ENCODE measurements at places on chromosomes 5 and 9.

GRCh38 chr5:31563216-31563615 lies 31.1 kb downstream of the C5orf22 start:
- DNase-seq, result no peak

DNA sequence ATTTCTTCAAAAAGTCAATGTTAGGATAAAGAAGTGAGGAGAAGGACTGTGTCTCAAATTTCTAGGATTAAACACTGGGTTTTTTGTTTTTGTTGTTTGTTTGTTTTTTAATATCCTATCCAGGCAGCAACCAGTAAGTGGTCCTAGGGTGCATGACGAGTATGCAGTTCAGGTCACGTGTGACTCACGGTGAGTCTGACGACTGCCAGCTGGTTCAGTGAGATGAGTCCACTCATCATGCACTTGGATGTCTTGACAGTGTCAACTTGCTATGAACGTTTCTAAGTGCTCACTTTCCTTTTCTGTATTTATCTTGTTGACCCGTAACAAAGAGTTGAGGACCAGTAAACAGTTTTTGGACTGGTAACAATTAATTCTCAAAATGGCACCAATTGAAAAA lies 32.7 kb downstream of the ATG10 start:
- DNase-seq, result no peak

DNA sequence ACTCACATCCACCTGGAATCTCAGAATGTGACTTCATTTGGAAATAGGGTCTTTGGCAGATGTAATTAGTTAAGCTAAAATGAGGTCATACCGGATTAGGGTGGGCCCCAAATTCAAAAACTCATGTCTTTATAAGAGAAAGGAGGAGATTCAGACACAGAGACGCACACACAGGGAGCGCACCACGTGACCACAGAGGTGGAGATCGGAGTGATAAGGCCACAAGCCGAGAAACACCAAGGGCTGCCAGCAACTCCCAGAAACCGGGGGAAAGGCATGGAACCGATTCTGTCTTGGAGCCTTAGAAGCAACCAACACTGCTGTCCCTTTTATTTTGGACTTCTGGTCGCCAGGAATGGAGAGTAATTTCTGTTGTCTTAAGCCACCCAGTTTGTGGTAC lies 31.8 kb upstream of the LMX1B start:
- no peak for DNase-seq

DNA sequence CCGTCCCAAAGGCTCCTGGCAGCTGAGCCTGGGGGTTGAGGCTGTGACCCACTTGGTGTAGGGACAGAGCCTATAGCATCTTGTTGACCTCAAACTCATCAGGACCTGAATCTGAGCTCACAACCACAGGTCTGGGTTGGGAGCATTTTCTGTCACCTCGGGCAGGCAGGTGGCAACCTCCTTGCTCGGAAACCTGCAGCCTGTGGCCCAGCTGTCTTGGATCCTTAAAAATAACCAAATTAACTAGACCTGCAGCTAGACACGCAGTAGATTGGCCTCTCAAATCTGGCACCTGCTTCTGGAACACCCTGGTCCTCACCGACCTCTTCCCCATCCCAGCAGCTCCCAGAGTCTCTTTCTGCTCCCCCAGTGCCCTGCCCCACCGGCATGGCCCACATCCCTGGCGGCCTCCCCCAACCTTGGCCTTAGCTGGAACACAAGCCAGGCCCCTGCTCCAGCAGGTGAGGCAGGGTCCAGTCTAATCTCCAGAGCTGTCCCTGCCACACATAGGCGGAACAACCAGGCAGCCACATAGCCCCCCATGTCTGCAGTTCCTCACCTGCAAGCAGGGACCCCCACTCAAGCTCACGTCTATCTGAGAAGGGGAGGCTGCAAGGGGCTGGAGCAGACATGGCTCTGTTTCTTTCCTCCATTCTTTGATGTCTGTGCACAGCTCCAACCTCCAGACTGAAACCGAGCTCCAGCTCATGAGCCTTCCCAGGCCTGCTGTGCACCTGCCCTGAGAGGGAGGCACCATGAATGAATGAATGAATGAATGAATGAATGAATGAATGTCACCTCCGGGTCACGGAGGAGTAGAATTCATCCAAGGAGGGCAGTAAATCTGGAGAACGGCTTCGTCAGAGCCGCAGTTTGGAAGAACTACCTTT lies 28.3 kb downstream of the PAEP start:
- DNase-seq, result no peak

DNA sequence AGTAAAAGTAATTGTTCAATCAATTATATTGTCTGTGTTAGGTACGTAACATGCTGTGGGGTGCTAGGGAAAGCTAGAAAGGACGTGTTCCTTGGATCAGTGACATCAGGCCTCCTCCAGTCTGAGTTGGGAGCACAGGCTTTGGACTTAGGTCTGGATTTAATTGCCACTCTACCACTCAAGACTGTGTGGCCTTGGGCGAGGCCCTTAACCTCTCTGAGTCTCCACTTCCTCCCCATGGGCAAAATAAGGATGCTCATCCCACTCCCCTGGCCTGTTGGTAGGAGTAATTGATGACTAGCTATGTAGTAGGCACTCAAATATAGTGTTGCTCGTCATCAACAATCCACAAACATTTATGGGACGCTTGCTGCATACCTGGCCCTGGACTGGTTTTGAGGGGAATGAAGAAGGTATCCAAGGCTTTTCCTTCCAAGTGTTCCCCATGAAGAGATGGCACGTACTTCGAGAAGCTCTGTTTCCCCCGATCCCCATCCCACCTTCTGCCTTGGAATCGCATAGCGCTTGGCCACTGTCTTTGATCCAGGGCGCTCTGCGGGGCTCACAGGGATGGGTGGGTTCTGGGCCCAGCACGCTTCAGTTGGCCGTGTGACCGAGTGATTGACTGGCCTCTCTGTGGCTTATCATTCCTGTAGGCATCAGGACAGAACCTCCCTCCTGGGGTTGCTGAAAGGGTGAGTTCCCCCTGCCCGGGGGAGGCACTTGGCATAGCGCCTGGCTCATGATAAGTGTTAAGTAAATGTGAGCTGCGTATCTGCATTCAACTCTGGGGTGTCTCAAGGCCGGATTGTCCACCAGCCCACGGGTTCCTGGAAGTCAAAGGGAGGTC lies 8.1 kb downstream of the FGF18 start:
- DNase-seq, result no peak

- no peak for DNase-seq
Observed at GRCh38 chr9:35180801-35181200, 19.0 kb downstream of the UNC13B start.
